Nephron progenitor cell (in vitro differentiated cells): ENCODE measurements at places on chromosomes 11 and 22.

GRCh38 chr11:45106440-45106839 lies 40.0 kb upstream of the PRDM11 start:
- DNase-seq, result no peak

GRCh38 chr11:92838759-92839310 lies 130.6 kb upstream of the MTNR1B start:
- DNase-seq, result peak; percentile 54

DNA sequence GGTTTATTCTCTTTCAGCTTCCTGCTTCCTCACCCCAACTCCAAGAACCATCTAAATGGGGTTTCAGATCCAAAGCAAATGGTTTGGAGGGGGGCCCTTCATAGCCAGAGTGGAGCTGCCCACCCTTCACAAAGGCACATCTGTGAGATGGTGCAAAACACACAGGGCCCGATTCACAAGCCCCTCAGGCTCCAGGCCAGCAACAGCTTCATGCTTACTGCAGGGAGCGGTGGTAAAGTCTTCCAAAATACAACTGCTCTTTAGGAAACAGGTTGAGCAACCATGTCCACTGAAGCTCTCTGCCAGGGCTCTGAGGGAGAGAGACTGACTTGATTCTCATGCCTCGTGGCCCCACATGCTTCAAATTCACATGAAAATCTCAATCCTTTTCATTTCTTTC lies 213.0 kb upstream of the NARS2 start:
- no peak for DNase-seq

DNA sequence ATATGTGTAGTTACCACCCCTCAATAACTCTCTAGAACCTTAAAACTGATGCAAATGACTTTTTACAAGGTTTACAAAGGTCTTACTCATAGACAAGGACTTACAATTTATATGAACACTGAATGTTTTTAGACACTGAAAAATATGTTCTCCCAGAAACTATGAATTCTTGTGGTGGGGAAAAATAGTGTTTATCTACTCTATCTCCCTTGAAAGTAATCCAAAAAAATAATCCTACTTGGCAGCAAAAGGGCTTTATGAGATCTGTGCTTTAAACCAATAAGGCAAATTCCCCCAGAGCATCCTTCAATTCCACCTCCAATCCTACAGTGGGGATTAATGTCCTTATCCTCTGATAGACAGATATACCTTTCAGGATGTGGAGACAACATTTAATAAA lies 1984.1 kb upstream of the RAG2 start:
- DNase-seq, result no peak

GRCh38 chr11:71284525-71285092 lies 32.2 kb upstream of the SHANK2 start:
- no peak for DNase-seq
